ENCODE measurements at places on chromosomes 16 and 17. TPM values are rescaled to one million over a fixed set of nuclear protein-coding genes. Genes with fewer than 3 reads are reported as not detected.

The SLFN14 gene
- total RNA-seq, result 0.26 TPM

- H3K27ac ChIP-seq, result peak overlapping the region; percentile 92
- no peak for DNase-seq
- H3K36me3 ChIP-seq, result peaks cover 4% of the 10 kb centered on the region
- peaks cover 20% of the 10 kb centered on the region for H3K4me1 ChIP-seq
- H3K4me3 ChIP-seq, result peak overlapping the region; percentile 84
Measured at GRCh38 chr17:7615265-7615747, 609 bp upstream of the FXR2 start.

DNA sequence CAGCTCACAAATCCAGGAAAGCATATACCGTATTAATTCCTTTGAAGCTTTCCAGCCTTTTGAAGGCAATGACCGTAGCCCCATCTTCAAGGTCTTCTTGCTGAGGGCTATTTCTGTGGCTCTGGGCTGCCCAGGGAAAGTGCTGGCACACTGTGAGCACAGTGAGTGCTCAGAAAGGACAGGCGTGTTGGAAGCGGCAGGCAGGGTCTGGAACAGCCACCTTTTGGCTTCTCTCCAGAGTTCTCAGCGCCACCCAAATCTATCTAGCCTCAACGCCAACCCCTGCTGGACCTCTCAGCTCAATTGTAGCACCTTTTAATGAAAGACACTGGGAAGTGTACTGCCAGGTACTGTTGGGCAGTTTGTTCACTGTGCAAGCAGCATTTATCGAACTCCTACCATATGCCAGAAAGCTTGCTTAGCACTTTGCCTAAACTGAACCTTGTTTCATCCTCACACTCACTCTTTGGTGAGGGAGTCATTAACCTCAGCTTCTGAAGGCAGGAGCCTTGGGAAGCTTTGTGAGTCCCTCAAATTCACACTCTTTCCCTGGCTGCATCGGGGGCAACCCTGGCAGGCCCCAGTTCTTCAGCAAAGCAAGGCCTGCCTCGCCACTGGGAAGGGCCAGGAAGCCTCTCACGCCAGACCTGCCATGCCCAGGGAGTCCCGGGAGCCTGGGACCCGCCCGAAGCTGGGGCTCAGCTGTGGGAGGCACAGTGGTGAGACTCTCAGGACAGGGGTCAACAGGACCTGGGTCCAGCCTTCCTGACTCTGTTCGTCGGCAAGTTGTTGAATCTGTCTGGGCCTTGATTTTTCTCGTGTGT is 13.5 kb upstream of the CIBAR2 start:
- H3K36me3 ChIP-seq, result no peaks in the 10 kb centered on the region
- no peak overlapping the region for H3K4me3 ChIP-seq
- peaks cover 23% of the 10 kb centered on the region for H3K4me1 ChIP-seq
- no peak overlapping the region for H3K27ac ChIP-seq
- no peaks in the 10 kb centered on the region for H3K27me3 ChIP-seq

GRCh38 chr17:19644493-19645210 is 3.9 kb upstream of the ALDH3A2 start:
- no peak overlapping the region for H3K4me3 ChIP-seq
- H3K27me3 ChIP-seq, result no peaks in the 10 kb centered on the region
- no peak for DNase-seq
- peaks cover 25% of the 10 kb centered on the region for H3K4me1 ChIP-seq

- no peak for DNase-seq
- H3K27ac ChIP-seq, result no peak overlapping the region
- no peak overlapping the region for H3K4me3 ChIP-seq
- peaks cover 12% of the 10 kb centered on the region for H3K4me1 ChIP-seq
- peaks cover 3% of the 10 kb centered on the region for H3K36me3 ChIP-seq
Measured at GRCh38 chr16:69867784-69868560, 83.2 kb upstream of the CLEC18A start.

- no peak overlapping the region for H3K4me3 ChIP-seq
- H3K27me3 ChIP-seq, result no peaks in the 10 kb centered on the region
- no peaks in the 10 kb centered on the region for H3K4me1 ChIP-seq
- H3K27ac ChIP-seq, result no peak overlapping the region
- no peaks in the 10 kb centered on the region for H3K36me3 ChIP-seq
Measured at GRCh38 chr17:11332706-11333105, 91.7 kb downstream of the SHISA6 start.

DNA sequence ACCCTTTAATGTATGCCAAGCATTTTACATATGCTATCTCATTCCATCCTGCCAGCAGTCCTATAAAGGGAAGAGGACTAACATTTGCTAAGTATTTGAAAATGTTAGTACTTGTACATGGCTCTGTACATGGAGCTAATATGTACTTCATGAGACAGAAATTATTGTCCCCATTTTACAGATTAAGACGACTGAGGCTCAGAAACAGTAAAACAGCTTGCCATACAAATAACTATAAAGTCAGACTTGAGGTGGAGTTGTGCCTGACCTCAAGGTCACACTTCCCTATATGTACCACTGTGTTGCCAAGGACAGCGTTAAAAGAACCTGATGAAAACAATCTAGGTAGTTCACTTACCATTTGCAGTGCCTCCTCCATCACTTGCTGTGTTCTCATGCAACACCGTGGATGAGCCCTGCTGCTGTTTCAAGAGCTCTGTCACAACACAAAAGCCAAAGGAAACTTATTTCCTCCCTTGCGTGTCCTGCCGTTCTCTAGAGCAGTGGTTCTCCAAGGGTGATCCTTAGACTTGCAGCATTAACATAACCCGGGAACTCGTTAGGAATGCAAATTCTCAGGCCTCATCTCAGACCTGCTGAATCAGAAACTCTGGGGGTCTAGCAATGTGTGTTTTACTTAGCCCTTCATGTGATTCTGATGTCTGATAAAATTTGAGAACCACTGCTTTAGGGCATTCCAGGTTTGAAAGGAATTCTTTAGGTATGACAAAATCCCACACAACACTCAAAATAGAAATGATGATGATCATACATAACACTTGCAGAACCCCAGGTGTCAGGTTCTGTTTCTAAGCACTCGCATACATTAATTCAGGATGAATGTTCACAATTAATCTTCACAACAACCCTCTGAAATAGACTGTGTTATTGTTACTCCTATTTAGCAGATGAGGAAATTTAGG is 51.2 kb upstream of the MTMR4 start:
- H3K4me3 ChIP-seq, result no peak overlapping the region
- DNase-seq, result no peak
- H3K27me3 ChIP-seq, result no peaks in the 10 kb centered on the region
- H3K36me3 ChIP-seq, result no peaks in the 10 kb centered on the region

DNA sequence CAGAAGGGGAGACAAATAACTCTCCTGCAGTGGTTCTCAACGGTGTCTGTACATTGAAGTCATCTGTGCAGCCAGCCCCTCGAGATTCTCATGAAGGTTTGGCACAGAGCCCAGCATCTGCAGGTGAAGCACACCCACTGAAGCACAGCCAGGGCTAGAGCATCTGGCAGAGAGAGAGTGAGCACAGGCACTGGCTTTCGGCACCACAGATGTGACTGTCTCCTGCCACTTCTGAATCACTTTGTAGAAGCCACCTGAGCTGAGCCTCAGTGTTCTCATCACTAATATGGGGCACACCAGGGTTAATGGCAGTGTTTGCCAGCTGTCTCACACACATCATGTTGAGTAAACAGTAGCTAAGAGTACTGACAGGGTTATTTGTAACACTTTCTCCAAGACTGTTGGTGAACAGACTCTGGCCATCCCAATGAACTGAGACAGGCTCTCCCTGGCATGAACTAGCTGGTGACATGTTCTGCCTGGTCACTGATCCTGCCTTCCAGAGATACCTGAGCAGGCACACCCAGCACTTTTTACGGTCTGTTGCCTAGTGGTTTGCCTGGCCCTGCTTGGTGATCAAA is 10.9 kb downstream of the HSPB9 start:
- H3K4me1 ChIP-seq, result peaks cover 95% of the 10 kb centered on the region
- H3K27ac ChIP-seq, result peak overlapping the region; percentile 90
- no peak overlapping the region for H3K4me3 ChIP-seq
- H3K36me3 ChIP-seq, result peaks cover 33% of the 10 kb centered on the region
- no peaks in the 10 kb centered on the region for H3K27me3 ChIP-seq

The HOXB6 gene
- 5.1 TPM for total RNA-seq

- H3K27ac ChIP-seq, result peak overlapping the region; percentile 1
- H3K4me1 ChIP-seq, result peaks cover 61% of the 10 kb centered on the region
- no peaks in the 10 kb centered on the region for H3K27me3 ChIP-seq
- H3K4me3 ChIP-seq, result no peak overlapping the region
- peaks cover 75% of the 10 kb centered on the region for H3K36me3 ChIP-seq
- no peak for DNase-seq
Measured at GRCh38 chr17:42843358-42843934, 934 bp upstream of the AOC2 start.

DNA sequence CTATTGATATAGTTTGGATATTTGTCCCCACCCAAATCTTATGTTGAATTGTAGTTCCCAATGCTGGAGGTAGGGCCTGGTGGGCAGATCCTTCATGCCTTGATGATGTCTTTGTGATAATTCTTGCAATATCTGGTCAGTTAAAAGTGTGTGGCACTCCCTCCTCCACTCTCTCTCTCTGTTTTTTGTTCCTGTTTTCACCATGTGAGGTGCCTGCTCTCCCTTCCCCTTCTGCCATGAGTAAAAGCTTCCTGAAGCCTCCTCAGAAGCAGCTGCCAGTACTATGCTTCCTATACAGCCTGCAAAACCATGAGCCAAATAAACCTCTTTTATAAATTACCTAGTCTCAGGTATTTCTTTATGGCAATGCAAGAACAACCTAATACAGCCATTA is 47.3 kb downstream of the TOM1L2 start:
- no peaks in the 10 kb centered on the region for H3K36me3 ChIP-seq
- H3K4me3 ChIP-seq, result no peak overlapping the region
- DNase-seq, result no peak
- peaks cover 27% of the 10 kb centered on the region for H3K4me1 ChIP-seq
- H3K27ac ChIP-seq, result no peak overlapping the region
- no peaks in the 10 kb centered on the region for H3K27me3 ChIP-seq

The TTLL6 gene
- total RNA-seq, result 0.35 TPM

GRCh38 chr16:6629110-6629509 is 703.5 kb upstream of the RBFOX1 start:
- DNase-seq, result no peak
- H3K4me1 ChIP-seq, result no peaks in the 10 kb centered on the region
- H3K4me3 ChIP-seq, result no peak overlapping the region
- H3K27me3 ChIP-seq, result no peaks in the 10 kb centered on the region

The TP53TG3F gene
- total RNA-seq, result 0.15 TPM
